Calu3 (cell line): ENCODE measurements at places on chromosomes 2 and 18. TPM values are rescaled to one million over a fixed set of nuclear protein-coding genes. Genes with fewer than 3 reads are reported as not detected.
A peak's percentile ranks its signal among the peaks of the same experiment; 100 is the strongest.

TOGARAM2 gene
- total RNA-seq = 0.47 and 0.85 TPM in 2 replicates

CD302 gene
- total RNA-seq = 3.4 and 5.4 TPM in 2 replicates

CHPF gene
- 139 and 141 TPM in 2 replicates for total RNA-seq

TNFAIP6 gene
- total RNA-seq = 1.7 and 2.7 TPM in 2 replicates

CLIP4 gene
- 136 and 184 TPM in 2 replicates for total RNA-seq

PASK gene
- 53.3 and 69.3 TPM in 2 replicates for total RNA-seq

ERMN gene
- total RNA-seq = not detected in 2 replicates

SCYGR4 gene
- total RNA-seq = 0.22 TPM in 1 of 2 replicates, not detected in the other

TRIM43 gene
- total RNA-seq = not detected in 2 replicates

IL1F10 gene
- total RNA-seq = not detected in 2 replicates

DNA sequence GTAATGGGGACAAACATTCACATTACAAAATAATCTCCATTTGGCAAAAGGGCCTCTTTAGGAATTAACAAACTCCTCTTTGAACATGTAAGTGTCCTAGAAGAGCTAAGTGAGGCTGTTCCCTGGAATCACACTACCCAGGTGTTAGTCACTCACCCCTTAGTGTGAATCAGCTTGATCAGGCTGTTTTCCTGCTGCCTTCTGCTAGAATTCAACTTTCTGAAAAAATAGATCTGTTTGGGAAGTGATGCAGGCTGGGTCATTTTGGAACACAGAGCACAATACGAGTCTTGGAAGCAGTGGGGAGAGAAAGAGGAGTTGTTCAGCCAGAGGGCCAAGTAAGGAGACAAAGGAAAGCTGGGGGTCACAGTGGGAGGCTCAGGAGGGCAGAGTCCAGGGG is 40.0 kb downstream of the TTC32 start:
- no peak for DNase-seq

DNA sequence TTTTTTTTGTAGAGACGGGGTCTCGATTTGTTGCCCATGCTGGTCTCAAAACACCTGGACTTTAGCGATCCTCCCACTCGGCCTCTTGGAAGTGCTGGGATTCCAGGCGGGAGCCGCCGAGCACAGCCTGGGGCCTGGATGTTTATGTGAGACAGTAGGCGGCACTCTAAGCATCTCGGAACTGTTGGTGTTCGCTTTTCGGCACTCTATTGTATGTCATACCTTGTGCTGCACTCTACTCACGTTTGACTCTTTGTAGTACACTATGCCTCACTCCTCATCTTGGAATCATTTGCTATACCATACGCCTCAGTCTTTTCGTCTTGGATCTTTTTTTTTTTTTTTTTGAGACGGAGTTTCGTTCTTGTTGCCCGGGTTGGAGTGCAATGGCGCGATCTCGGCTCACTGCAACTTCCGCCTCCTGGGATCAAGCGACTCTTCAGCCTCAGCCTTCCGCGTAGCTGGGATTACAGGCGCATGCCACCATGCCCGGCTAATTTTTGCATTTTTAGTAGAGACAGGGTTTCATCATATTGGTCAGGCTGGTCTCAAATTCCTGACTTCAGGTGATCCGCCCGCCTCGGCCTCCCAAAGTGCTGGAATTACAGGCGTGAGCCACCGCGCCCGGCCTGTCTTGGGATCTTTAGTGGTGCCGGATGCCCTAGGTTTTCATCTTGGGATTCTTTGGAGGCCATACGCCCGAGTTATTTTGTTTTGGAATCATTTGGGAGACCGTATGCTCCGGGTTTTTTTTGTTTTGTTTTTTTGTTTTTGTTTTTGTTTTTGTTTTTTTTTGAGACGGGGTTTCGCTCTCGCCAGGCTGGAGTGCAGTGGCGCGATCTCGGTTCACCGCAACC is 24.2 kb upstream of the ZDBF2 start:
- DNase-seq = peak; percentile 41

DNA sequence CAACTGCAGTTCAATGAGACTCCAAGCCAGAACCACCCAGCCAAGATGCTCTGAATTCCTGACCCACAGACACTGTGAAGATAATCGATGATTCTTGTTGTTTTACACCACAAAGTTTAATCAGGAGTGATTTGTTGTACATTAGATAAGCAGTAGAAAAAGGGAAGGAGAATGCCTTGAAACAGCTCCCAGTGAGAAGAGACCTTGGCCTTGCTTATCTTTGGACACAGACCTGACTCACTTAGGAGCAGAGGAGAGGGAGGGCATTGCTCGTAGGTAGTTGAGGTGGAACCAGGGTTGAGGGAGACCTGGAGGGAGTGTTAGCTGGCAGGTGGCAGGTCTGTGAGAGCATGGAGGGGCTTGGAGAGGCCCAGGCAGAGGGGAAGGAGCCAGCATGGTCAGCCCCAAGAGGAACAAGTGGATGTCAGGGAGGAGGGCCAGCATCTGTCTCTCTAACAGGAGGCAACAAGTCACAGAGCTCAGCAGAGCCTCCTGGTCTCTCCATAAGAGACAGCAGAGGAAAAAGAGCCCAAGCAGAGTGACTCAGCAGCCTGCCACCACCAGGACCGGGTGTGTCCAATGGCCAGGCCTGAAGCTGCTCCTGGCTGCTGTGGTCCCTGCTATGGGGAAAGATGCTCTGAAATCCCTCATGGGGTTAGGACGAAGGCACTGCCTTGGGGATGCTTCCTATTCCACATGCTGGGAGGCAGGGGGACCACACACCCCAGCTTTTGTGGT is 161.6 kb upstream of the CAPN13 start:
- peak; percentile 9 for DNase-seq

- DNase-seq = peak; percentile 34
These were observed 22.0 kb downstream of the SMAD7 start for GRCh38 chr18:48928787-48929186.

DNA sequence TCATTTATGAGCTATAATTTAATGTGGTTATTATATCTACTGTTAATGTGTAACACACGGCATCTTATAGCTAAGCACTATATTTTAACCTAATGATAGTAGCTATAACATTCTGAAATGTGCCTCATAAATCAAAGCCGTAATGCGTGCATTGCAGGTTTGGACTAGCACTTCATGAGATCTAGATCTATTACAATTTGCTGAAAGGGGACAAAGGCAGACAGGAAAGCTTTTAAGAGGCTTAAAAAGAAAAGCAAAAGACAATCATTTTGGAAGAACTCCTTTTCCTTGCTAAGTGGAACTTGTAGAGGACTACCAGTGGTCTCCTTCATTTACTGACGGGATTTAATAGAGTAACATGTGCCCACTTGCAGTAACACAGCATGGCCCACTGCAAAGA is 213.1 kb downstream of the NBAS start:
- DNase-seq = no peak

- DNase-seq = no peak
These were observed 188.8 kb downstream of the ZEB2 start for GRCh38 chr2:144330951-144331673.

DNA sequence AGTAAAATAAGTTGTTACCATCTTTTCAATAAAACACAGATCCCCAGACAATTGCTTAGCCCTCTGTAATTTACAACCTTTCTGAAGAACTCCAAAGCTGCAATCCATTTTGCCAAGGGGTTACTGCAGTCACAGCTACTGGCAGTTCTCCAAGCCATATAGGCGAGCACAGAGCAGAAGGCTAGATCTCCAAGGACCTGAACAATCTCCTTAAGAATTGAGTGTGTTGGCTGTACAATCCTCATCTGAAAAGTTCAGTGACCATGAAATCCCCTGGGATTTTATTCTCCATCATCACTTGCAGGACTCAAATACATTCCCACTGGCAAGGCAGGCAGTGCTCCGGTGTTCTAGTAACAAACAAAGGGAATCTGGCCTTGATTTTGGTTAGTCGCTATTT is 103.9 kb upstream of the LRP1B start:
- no peak for DNase-seq

- DNase-seq = no peak
These were observed 106.0 kb upstream of the PKDCC start for GRCh38 chr2:41941831-41942230.

GRCh38 chr2:169676357-169676756 is 17.8 kb downstream of the CFAP210 start:
- no peak for DNase-seq

DNA sequence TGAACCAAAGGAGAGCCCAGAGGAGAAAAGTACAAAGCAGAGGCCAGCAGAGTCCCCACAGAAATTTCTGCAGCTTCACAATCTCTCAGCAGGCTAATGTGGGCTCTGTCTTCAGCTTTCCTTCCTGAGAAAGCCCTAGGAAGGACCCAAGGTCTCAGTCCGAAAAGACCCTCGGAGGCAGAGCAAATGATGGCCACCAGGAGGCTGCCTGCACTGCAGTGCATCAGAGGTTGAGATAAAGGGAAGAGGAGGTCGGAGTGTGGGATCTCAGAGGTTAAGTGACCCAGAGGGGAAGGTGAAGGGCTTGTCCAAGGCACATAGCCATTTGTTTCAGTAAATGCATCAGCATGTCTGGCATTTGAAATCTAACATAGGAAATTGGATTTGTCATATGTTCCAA is 299.1 kb upstream of the SLC14A2 start:
- DNase-seq = no peak

GRCh38 chr2:73426176-73426575 is 40.5 kb downstream of the ALMS1 start:
- no peak for DNase-seq

- no peak for DNase-seq
These were observed 83.5 kb downstream of the DNAH7 start for GRCh38 chr2:195984923-195985726.

DNA sequence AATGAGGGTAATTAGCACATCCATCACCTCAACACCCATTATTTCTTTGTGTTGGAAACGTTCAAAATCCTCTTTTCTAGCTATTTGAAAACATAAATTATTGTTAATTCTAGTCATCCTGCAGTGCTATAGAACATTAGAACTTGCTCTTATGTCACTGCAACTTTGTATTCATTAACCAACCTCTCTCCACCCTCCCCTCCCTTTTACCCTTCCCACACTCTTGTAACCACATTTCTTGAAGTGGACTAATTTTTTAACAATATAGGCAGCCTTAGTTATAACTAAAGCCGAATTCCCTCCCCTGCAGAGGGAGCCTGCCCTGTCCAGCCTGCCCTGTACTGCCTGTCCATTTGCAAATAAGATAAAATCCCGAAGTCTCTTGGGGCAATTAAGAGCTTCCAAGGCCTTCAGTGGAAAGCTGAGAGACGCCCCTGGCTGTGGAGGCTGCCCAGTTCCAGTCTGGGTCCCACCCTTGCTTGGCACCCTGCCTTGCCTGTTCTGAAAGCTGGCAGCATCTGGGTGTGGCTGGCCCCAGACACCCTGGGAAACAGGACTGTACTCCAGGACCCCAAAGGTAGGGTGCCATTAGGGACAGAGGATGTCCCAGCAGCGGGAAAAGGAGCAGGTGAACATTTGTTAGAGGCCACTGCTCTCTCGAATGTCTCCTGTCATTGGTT is 65.1 kb downstream of the MEX3C start:
- DNase-seq = no peak

GRCh38 chr2:119644186-119644585 is 34.8 kb upstream of the TMEM177 start:
- no peak for DNase-seq

- DNase-seq = no peak
These were observed 78.6 kb downstream of the ASB1 start for GRCh38 chr2:238505119-238505891.

- no peak for DNase-seq
These were observed 18.3 kb downstream of the CLHC1 start for GRCh38 chr2:55213822-55214221.

- no peak for DNase-seq
These were observed 2.2 kb upstream of the SP5 start for GRCh38 chr2:170712653-170713542.

- no peak for DNase-seq
These were observed 64.6 kb downstream of the CD226 start for GRCh38 chr18:69882965-69883668.

GRCh38 chr2:52264488-52264887 is 1232.6 kb upstream of the NRXN1 start:
- DNase-seq = no peak

DNA sequence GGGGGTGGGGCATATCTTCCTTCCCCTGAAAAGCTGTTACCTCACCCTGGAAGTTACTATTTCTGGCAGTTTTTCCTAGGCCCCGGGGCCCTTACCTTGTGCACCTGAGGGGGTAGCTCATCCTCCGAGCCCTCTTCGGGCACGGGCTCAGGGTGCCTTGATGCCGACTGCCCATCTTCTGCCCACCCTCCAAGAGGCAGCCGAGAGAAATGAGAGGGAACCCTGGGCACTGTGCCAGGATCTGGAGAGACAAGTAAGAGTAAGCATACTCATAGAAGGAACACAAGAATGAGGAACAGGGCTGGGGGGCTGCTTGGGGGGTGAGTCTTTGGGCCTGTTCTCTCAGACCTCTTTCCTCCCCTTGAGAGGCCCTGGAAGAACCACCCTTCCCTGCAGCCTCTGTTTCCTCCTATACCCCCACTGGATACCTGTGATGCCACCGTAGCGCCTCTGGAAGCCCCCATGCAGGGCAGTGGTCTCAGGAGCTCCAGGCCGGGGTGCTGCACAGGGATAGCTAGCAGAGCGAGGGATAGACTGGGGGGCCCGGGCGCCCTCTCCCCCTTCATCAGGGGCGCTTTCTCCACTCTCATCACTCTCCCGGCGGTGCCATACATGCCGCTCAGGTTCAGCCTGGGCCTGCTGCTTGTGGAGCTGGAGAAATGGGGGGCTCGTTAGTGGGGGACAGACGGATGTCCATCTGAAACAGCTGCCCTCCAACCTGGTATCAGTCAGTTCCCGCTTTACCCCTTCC is 2.1 kb upstream of the ABCB6 start:
- DNase-seq = no peak

DNA sequence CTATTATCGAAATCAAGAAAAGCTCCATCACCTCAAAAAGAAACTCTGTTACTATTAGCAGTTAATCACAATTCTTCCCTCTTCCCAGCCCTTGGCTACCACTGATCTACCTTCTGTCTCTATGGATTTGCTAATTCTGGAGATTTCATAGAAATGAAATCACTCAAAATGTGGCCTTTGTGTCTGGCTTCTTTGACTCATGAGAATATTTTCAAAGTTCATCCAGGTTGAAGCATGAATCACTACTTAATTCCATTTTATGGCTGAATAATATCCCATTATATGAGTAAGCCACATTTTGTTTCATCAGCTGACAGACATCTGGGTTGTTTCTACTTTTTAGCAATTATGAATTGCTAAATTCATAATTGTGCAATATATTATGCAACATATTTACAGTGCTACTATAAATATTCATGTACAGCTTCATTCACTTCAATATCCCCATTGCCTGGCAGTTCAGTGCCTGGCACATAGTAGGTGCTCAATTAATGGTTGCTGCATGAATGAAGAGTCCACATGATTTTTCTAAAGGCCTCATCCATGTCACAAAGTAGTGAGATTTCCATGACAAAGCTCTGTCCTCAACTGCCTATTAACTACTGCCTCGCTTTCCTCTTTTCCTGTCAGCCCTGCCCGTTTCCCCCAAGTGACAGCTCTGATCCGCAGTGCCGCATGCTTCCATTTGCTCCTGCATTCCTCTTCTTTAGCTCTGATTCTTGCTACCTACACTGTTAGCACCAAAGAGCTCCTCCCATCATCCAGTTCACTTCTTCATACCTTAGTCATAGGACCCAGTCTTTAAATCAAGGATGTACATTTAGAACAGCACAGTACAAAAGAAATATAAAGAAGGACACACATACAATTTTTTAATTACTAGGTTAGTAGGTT is 32.8 kb downstream of the CCDC93 start:
- no peak for DNase-seq
